ENCODE measurements at places on chromosomes 11 and 22.

GRCh38 chr11:125593114-125593820, 615 bp downstream of the STT3A start:
- peak; percentile 45 for DNase-seq

- DNase-seq = no peak
These were observed 60.8 kb upstream of the ZBED5 start for GRCh38 chr11:10918698-10919097.

DNA sequence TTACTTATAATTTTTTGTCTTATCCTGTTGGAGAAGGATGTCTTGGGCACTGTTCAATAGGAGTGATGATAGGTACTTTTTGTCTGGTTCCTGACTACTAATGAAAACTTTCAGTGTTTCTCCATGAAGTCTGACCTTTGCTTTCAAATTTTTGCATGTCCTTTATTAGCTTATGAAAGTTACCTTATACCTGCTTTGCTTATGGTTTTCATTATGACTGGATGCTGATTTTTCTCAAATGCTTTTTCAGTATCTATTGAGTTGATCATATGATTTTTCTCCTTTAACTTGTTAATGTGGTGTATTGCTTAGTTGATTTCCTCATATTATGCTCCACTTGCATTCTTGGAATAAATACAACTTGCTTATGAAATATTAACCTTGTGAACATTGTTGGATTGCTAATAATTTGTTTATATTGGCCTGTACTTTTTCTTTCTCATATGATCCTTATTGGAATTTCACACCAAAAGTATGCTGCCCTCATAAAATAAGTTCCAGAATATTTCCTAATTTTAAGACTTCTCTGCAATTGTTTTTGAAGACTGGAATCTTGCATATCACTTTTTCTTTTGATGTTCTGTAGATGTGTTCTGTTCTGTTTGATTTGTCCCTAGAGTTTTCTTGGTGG, 85.0 kb upstream of the SC5D start:
- DNase-seq = no peak

GRCh38 chr22:45248832-45249561, 8.3 kb upstream of the KIAA0930 start:
- DNase-seq = no peak

DNA sequence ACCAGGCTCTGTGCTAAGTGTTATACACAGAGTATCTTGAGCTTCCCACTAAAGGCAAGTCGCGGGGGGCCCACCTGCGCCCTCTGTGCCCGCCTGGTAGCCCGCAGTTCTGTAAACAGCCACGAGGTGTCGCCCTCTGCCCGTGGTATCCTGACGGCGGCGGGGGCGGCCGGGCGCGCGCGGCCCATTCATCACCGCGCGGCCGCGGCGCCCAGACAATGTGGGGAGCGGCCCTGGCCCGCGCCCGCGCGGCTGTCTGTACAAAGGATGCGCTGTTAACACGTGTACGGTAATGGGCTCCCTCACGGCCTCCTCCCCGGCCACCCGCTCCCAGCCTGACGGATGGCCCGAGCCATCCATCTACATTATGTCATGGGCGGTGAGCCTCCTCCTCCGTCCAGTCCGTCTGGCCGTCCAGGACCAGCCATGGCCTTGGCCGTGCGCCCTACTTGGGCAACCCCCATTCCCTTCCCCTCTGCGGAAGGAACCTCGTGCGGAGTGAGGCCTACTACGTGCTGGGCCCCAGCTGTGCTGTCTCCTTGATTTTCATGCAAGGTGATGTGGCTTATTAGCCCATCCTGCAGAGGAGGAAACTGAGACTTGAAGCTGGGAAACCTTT, 99.4 kb downstream of the MIAT start:
- DNase-seq = peak; percentile 30

DNA sequence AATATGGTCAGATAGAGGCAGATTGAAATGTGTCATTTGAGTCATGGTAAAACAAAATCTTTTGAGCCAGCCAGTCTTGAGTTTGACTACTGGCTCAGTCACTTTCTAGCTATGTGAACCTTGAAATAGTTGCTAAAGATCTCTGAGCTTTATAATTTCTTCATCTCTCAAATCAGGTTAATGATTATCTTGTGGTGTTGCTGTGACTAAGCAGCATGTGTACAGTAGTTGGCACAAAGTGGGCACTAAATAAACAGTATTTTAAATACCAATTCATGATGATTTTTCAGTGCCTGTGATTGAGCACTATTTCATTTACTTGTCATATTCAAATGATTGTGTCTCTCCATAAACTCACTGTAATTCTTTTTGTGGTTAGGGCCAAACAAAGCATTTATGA, 70.8 kb downstream of the RAB38 start:
- DNase-seq = no peak

DNA sequence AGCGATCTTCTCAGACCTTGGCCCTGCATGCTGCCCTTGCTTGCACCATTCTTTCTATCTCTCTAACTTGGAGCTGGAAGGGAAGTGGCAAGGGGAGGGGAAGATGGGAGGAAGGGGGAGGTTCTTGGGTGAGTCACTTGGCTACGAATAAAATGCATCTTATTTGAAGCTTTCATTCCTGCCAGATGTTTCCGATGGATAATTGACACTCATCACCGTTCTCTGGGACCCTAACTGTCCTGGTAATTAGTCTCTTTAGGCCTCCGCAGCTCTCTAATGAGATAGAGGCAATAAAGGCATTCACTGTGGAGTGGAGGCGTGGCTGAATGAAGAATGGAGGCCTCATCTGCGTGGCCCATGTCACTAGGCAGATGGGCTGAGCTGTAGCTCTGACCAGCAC, 960.1 kb downstream of the NTM start:
- DNase-seq = no peak

GRCh38 chr11:33376331-33377310, 119.4 kb downstream of the HIPK3 start:
- DNase-seq = no peak

DNA sequence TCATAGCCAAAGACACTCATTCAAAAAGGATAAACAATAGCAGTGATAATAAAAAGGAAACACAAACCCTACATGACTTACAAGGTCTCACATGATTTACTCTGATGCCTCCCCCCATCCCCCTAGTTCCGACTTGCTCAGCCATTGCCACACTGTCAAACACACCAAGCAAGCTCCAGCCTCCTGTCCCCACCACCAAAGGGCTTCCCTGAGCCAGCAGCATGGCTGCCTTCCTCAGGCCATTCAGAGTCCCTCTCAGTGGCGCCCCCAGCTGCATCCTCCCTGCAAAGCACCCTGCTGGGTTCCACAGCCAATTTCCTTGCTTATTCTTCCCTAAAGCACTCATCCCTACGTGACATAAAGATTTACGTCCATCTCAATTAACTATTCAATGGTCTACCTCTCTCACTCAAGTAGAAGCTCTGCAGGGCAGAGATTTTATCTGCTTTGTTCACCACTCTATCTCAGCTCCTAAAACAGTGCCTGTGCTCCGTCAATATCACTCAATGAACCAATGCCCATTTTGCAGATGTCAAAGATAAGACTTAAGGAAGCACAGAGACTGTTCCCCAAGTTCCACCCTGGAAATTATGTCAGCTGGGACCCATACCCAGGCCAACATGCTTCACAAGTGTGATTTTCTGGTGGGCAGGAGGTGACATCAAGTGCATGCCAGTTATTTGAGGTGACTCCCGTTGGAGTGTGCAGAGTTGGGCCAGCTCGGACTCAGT, 106.9 kb downstream of the SYN3 start:
- no peak for DNase-seq

GRCh38 chr11:548700-549603, 11.6 kb downstream of the LMNTD2 start:
- DNase-seq = no peak

DNA sequence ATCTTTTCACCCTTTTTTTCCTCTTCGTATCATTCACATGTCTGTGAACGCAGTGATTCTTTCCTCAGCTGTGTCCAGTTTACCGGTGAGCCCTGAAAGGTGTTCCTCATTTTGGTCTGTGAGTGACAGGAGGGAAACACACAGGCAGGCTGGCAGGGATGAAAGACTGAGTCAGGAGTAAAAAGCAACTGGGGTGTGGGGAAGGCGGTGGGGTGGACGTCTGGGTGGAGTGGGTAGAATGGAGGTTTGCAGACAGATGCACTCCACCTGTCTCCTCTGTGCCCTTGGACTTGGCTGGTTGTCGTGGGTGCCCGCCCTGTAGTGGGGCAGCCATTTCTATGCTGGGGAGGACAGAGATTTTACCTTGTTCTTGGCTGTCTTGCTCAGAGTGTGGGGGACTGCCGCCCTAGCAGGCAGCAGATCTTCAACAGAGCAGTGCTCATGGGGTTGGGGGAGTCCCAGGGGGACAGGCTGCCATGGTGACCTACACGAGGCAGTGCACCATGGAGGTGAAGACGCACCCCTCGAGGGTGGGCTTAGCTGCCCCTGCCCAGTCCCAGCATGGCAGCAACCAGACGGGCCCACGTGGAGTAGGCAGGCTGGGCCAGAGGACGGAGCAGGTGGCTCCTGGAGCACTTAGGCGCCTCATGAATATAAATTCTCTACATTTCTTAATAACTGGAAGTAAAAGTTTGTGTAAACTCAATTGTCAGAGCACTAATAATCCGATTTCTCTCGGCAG, 603.7 kb downstream of the TBC1D22A start:
- DNase-seq = no peak

- peak; percentile 65 for DNase-seq
These were observed 5.2 kb downstream of the SBF1 start for GRCh38 chr22:50469377-50470305.

- no peak for DNase-seq
These were observed 28.4 kb upstream of the ARFGAP3 start for GRCh38 chr22:42885446-42885845.

GRCh38 chr11:94574193-94574961, 7.2 kb downstream of the PIWIL4 start:
- peak; percentile 69 for DNase-seq

DNA sequence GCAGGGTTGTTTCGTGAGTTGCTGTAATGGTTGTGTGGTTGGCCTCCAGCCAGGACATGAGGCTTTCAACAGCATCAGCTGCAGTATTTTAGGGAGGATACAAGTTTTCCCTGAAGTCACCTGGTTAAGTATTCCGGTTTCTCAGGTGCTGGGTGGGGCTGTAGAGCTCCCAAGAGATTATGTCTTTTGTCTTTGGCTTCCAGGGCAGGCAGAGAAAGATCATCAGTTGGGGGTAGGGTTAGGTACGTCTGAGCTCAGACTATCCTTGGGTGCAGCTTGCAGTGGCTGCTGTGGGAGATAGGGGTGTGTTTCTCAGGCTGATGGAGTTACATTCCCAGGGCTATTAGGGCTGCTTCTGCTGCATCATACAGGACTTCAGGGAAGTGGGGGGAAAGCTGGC, 47.5 kb upstream of the MRGPRX1 start:
- DNase-seq = no peak

DNA sequence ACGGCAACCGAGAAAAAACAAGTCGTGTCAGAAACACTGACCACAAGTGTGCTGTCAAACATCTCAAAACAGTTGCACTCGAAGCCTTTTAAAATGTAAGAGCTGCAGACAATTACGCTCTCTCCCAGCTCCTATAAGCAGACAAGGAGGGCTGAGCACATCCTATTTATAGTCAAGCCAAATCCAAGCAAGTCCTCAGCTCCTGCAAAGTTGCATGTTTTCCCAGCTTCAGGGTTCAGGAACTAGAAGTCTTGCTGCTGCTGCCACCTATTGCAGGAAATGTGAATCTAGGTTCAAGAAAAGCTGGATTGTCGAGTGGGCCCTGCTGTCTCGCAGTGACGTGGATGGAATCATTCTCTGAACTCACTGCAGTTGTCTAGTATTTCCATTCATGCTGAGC, 15.5 kb downstream of the EFCAB6 start:
- no peak for DNase-seq

- no peak for DNase-seq
These were observed 3.2 kb downstream of the CHRM1 start for GRCh38 chr11:62917906-62918502.

- no peak for DNase-seq
These were observed 32.9 kb upstream of the VWA5A start for GRCh38 chr11:124082371-124082770.

DNA sequence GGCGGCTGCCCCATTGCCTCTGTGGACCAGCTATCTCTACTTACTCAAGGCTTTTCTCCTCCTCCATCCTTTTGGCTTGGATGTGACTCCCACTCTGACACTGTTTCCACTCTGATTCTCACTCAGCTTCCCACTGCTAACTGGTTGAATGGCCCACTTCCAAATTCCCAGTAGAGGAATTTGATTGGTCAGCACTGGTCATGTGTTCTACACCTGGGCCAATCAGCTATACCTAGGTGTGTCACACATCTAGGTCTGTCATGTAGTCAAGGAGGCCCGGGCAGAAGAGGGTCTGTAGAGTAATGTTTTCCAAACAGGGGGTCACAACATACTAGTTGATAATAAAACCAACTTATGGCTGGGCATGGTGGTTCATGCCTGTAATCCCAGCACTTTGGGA, 53.3 kb downstream of the TPBGL start:
- DNase-seq = no peak

GRCh38 chr11:67674442-67674871, at the start of gene ALDH3B2:
Gene ALDH3B2 (minus strand): TSS chr11:67674623. CDS start chr11:67666935, 7,688 bp downstream.
- DNase-seq = no peak

DNA sequence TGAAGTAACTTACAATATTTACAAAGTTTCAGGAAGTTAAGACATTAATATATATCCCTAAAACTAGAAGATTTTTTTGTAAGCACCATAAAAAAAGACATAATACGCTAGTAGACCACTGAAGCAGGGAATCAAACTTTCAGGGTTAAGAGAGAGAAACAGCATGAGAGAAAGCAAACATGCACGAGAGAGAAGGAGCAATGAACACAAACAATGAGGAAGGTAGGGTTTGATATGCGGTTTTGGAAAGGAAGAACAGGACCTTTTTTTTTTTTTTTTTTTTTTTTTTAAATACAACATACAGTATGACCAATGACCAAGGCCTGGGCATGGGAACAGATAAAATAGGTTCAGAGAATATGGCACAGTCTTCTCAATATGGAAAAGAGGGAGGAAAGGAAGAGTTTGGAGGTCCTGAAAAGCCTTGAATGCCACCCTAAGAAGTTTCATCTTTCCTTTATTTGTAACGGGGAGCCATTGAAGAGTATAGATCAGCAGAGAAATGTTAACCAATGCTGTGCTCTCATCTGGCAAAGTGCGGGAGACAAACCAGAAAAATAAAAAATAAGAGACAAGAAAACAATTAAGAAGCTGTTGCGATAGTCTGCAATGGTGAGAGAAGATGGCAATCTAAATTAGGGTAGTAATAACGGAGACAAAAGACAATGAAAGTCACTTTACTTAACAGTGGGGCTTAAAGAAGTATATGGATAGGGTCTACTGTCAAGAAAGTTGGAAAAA, 101.0 kb downstream of the USP35 start:
- DNase-seq = no peak

- DNase-seq = peak; percentile 58
These were observed 415.9 kb downstream of the METTL15 start for GRCh38 chr11:28524098-28524497.

- DNase-seq = peak; percentile 78
These were observed 48.9 kb downstream of the ARHGEF12 start for GRCh38 chr11:120385110-120385509.

DNA sequence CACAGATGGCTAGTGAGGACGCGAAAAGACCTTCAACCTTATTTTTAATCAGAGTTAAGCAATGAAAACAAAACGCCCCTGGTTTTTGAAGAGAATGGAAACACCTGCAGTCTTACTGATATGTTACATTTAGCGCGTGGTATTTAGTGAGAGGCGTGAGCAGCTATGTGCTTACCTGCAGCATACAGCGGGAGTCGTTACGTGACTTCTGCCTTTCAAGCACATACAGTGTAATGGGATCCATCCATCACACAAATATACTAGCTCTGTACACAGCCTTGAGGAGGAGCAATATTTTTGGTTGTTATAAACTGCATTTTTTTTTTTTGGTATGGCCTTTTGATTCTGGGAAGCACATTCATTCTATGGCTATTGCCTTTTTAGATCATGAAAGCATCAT, 5.5 kb downstream of the KRTAP5-2 start:
- no peak for DNase-seq
